ENCODE measurements at places on chromosomes 11 and 22.

DNA sequence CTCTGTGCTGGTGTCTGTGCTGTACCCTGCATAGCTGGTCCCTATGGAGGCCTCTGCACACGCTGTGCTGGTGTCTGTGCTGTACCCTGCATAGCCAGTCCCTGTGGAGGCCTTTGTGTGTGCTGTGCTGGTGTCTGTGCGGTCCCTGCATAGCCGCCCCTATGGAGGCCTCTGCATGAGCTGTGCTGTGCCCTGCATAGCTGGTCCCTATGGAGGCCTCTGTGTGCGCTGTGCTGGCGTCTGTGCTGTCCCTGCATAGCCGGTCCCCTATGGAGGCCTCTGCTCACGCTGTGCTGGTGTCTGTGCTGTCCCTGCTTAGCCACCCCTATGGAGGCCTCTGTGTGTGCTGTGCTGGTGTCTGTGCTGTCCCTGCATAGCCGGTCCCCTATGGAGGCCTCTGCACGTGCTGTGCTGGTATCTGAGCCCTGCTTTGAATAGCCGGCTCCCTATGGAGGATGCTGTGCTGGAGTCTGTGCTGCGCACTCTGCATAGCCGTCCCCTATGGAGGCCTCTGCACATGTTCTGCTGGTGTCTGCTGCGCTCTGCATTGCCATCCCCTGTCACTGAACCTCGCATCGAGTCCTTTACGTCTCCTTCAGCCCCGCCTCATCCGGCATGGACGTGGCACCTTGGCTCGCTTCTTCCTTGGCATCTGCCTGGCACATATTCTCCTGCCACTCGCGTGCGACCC, 6.2 kb downstream of the NADSYN1 start:
- no peak for DNase-seq

- DNase-seq, result no peak
Observed at GRCh38 chr11:50333861-50334260, 301.2 kb downstream of the OR4C45 start.

DNA sequence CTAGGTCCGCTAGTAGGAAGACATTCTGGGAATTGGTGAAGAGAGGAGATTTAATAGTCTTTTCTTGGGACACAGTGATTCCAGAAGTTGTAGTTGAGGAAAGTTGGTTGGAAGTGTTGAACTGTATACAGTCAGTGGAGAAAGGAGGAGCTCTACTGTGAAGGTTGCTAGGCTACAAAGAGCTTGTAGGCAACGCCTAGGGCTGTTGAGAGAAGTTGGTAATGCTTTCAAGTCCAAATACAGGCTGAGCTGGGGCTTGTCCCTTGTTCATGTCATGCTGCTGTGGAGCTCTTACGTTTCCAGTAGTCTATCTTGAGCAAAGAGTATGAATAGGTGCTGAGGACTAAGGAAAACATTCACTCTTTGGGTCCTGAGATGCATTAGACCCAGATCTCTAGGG, 1.1 kb downstream of the TBCEL start:
- no peak for DNase-seq

- DNase-seq, result no peak
Observed at GRCh38 chr22:47251911-47252310, 489.5 kb downstream of the TBC1D22A start.

GRCh38 chr22:23077627-23078461, 7.5 kb downstream of the GNAZ start:
- no peak for DNase-seq

GRCh38 chr11:61855939-61856680, 28.0 kb downstream of the FADS2 start:
- no peak for DNase-seq

- no peak for DNase-seq
Observed at GRCh38 chr11:125593114-125593820, 615 bp downstream of the STT3A start.

GRCh38 chr11:8065031-8065430, 16.0 kb upstream of the TUB start:
- DNase-seq, result no peak

GRCh38 chr11:93577286-93577685, 34.1 kb upstream of the SMCO4 start:
- no peak for DNase-seq

DNA sequence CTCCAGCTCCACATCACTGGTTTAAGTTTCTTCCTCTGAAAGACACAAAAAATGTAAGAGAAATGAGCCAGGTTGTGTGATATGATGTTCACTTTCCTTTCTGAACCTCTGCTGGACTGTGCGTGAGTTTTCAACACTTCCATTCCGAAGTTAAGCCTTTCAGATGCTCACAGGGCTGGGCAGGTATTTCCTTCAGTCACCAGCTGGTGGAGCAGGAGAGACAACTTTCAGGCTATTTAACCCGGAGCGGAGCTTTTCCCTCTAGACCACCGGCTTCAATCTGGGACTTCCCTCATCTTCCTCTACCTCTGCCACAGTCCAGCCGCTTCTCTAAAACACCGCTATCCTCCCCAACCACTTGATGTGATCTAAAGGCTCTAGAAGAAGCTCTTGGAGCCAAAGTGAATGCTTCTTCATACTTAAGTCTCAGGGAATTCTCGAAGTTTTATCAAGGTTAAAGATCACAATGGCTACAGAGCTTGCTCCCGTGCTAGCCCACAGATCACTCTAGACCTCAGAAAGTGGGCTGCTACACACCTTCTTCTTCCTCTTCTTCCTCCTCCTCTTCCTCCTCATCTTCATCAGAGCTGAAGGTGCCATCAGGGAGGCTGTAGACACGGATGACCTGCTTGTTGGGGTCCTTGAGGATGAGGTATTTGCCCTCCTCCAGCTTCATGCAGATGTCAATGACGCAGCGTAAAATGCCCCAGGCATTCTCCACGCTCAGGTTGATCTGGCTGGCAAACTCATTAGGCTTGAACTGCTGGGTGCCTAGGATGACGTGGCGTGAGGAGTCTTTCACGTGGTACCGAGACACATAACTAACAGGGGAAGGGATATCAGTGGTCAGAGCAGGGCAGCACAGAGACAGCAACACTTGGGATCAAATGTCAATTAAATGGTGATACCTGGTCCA, 4.4 kb upstream of the FOXRED2 start:
- DNase-seq, result no peak

GRCh38 chr11:130118636-130119387, 40.8 kb upstream of the ST14 start:
- DNase-seq, result no peak

- no peak for DNase-seq
Observed at GRCh38 chr11:111209543-111210355, 35.8 kb upstream of the POU2AF2 start.

DNA sequence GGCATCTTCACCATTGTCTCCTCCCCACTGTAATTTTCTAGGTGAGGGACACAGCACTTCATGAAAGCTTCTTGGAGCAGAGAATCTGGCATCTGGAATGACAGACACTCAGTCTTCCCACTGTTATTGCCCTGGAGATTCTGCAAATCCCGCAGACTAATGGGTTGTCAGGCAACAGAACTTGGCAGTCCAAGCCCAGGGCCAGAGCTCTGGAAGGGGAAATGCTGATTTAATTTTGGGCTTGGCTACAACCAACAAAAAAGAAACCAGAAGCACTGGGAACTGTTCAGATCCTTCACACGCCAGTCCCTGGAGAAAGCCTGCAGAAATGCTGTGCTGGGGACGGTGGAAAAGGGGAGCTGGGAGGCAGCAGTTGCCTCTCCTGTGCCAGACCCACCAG, 71.5 kb upstream of the BID start:
- no peak for DNase-seq

DNA sequence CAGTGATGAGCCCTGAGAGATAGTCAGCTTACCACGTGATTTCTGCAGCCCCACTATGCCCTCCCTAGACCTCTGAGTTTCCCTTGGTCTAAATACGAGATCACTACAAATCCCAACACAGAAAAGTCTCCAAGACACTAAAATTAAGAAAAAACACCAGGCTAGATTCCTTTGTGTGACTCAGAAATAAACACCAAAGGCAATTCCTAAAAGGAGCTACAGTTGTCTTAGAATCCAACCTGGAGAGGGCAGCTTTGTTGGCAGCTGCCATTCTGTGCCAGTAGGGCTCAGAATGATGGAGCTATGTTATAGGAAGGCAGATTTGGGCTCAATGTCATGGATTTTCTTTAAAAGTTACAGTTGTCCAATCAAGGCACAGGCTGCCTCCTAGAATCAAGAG, 37.1 kb upstream of the HMGXB4 start:
- no peak for DNase-seq

DNA sequence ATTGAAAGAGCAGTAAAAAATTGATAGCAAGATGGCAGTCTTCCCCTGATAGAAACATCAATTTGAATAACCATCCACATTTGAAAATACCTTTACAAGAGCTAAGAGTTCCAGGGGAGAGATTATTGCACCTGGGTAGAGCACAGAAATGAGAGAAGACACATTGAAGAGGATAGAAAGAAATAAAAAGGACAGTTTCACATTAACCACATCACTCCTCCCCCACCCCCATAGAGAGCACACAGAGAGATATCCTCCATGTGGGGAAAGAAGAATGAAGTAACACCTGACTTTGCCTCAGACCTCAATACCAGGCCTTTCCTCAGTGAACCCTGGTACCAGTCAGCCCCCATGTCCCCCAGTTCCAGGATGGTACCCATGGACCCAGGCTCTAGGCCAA, 486.7 kb downstream of the FAM181B start:
- DNase-seq, result no peak

GRCh38 chr22:46062232-46062615, 85.3 kb upstream of the WNT7B start:
- no peak for DNase-seq

- no peak for DNase-seq
Observed at GRCh38 chr11:32334822-32335221, 100.5 kb downstream of the WT1 start.

DNA sequence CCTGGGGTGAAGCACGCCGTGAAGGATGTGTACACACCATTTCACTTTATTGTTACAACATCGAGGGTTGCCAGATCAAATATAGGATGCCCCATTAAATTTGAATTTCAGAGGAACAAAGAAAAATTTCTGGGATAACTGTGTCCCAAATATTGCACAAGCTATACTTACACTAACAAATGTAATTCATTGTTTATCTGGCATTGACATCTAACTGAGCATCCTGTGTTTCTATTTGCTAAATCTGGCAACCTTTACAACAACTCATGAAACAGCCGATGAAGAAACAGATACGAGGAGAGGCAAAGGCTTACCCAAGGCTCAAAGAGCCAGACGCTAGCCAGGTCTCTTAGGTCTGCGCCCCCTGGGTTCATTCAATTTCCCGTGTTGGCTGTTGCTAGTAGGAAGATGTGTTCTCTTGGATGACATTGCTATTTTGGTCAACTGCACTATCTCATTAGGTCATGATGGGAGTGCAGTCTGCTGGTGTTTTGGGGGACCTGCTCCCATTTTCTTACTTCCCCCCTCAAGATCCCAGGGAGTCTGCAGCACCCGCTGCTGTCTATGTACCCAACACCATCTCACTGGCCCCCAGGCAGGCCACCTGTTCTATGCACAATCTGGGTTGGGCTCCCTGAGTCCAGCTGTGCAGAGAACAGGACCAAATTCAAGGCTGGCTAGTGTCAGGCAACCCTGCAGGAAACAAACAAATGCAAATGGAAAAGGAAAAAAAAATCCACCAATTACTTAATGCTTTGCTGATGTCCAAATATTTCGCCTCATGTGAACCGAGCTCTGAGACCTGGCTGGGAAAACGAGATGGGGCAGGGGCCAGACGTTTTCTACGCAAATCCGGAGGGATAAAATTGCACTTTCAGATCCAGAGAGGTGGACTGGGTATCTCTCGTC, 560.9 kb downstream of the MIAT start:
- no peak for DNase-seq

- DNase-seq, result no peak
Observed at GRCh38 chr11:44529895-44530412, 35.5 kb upstream of the CD82 start.

GRCh38 chr11:129895126-129896041, at the start of gene NFRKB:
NFRKB (minus strand) TSS chr11:129895578; CDS start chr11:129892849, 2,729 bp downstream.
- DNase-seq, result peak; percentile 91

DNA sequence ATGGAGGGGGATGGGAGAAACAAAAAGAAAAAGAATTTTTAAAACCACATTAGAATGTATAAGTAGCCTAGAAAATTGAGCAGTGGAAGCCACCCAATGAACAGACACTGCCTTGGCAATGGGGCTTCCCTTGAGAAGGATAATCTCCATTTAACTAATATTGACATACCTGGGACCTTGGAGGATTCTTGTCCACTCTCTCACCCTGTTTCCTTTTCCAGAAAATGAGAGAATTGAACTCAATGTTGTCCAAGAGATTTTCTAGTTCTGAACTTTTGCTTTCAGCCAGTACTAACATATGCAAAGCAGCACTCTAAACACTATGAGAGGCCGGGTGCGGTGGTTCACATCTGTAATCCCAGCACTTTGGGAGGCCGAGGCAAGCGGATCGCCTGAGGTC, 524 bp downstream of the MS4A8 start:
- no peak for DNase-seq

DNA sequence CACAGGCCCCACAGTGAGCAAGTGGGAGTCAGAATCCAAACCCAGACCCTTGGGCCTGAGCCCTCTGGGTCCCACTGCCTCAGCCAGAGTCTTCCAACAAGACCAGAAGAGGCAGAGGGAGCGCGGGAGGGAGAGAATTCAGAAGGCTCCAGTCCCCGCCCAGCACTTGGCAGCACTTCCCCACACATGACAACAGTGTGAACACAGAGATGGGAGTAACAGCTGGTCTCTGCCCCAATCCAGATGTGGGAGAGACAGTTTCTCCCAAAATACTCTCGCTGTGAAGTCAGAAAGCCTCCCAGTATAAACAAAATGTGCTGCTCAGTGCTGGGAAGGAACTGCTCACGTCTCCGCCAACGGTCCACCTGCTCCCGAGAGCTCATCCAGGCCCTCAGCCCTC, 219.9 kb downstream of the MN1 start:
- no peak for DNase-seq

GRCh38 chr22:31867386-31868153, 76.8 kb upstream of the YWHAH start:
- no peak for DNase-seq

- DNase-seq, result no peak
Observed at GRCh38 chr11:119641983-119642745, 86.8 kb downstream of the NECTIN1 start.

Measured in activated CD4-positive, CD25-positive, alpha-beta regulatory T cell treated with anti-CD3 and anti-CD28 coated beads, Interleukin-2, amount 50 U/mL, for 72 hours (primary cell).